Left hindlimb (tissue), 1 donor: ENCODE measurements at places on chromosomes 3 and 15.

- no peak for DNase-seq
Observed at GRCh38 chr15:90338532-90338931, 13.6 kb upstream of the ZNF774 start.

DNA sequence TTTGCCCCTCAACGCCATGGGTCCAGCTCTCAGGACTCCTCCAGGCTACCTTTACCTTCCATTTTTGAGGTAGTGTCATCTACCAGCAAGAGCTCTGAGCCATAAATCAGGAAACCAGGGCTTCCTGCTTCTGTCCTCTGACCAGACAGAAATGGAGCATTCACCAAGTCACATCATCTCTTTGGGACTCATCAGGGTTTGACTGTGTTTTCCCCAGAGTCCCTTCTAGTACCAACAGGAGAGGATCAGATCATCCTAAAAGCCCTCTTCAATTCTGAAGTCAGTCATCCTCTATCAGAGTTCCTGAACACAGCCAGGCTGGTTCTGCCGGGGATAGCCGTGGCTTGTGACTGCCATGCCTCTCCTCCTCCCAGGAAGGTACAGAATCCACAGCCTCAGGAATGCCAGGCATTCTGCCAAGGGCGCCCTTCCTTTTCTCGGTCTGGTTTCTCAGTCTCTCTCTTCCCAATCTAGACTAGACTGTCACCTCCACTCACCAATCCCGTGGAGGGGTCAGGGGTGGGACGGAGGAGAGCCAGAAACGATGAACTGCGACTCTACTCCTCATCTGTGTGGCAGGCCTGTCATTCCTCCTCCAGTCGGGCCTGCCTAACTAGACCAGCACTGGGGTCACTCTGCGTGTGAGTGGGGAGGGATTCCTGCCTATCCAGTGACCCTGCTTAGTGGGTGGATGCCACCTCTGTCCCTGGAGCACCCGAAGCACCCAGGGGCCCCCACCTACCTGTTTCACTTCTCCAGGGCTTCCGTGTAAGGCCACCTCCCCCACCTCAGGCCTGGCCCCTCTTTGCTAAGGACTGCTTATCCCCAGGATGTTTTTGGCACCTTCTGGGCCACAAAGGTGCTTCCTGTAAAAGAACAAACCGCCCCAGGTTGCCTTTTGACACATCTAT is 30.9 kb downstream of the CCNL1 start:
- DNase-seq: no peak

DNA sequence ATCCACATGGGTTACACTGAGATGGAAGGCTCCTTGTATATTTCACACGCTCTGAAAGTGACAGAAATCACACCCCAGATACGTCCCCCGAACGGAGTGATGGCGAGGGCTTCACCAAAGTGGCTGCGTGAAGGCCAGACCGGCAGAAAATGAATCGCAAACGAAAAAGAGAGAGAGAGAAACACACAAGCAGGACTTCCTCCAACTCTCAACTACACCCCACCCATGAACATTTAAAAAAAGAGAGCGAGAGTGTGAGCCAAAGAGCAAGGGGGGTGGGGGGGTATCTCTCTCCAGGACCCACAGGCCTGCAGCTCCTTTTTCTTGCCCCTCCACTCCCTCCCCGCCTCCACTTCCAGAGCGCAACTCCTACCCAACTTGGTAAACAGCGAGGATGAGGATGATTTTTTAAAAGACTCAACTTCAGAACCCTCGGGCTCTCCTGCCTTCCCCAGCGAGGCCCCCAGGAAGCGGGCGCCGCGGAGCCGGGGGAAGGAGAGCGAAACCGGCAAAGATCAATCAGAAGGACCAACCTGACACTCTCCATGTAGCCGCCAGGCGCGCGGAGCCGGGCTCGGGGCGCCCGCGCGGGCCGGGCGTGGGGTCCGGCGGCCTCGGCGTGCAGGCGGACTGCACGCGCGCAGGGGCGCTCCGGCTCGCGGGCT is 519.1 kb downstream of the FOXP1 start:
- DNase-seq: peak; percentile 81

DNA sequence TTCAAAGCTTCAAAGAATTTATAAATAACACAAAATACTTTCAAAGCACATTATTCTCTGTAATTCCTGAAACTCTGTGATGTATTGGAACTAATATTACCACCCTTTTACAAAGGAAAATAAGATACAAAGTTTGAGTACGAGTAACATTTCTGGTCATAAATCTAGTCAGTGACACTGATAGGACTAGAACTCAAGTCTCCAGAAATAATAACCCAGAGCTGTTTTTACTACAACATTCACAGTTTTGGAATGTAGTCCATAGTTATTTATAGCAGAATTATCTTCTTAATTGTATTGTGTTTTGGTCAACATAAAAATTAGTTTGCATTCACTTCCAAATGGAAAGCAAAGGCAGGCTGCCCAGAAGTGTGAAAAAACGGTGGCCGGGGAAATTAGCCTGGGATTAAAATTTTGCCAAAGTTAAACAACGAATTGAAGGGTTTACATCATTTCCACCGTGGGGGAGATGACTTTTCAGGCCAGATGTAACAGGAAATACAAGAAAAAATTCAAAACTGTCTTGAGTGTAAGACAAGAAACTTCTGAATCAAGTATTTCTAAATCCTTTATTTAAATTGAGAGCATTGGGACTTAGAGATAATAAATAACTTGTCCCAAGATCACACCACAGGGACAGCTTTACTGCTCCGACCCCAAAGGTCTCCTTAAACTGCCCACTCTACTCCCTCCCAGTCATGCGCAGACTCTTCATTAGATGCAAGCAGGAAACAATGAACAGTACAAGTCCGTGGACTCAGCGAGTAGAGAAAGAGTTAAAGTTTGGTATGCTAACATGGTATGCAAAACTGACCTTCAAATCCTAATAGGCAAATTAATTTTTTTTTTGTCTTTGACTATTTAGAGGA is 74.3 kb upstream of the VGLL4 start:
- no peak for DNase-seq

GRCh38 chr3:141407047-141407446 is 38.7 kb downstream of the ZBTB38 start:
- no peak for DNase-seq

DNA sequence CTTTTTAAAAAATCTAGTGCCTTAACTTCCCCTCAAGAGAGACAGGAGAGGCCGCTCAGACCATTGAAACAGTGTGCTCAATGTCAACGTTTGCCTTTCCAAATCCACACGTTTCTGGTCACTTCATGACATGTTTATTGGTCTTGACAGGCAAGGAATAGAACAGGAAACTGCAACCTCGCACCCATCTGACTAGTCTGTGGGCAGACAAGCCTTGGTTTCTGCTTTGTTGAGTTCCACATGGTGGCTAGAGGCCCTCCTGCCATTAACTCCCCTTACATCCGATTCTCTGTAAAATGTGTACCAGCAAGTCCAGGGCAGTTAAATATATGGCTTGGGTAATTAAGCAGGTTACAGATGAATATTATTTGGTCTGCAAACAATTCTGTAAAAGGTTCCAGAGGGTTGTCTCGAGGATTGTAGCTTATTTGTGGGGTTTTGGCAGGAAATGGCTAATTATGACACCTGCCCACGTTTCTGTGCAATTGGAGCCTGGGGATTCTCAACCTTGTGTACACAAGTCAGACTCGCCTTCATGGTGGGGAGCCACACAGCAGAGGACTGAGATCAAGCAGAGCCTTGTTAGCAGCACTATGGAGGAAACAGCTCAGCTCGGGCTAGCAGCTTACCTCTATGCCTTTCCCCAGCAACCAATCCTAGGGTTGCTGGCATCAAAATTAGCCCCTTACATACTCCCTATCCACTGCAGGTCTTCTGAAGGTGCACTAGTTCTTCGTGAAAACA is 317.5 kb upstream of the IGF1R start:
- no peak for DNase-seq

DNA sequence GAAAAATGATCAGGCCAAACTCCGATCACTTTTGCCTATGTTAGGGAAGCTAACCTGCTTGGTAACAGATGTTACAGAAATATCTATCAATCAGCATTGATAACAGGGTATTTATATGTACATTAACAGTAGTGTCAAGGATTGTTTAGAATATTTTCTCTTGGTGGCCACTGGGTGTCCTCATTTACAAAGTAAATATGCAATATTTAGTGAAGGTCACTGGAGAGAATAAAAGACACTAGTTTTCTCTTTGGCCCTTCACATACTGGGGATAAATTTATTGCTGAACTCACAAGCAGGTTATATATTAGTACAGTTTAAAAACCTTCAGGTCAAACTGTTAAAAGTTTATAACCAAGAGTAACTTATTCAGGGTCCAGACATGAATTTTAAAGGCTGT is 69.0 kb downstream of the TIGIT start:
- no peak for DNase-seq

DNA sequence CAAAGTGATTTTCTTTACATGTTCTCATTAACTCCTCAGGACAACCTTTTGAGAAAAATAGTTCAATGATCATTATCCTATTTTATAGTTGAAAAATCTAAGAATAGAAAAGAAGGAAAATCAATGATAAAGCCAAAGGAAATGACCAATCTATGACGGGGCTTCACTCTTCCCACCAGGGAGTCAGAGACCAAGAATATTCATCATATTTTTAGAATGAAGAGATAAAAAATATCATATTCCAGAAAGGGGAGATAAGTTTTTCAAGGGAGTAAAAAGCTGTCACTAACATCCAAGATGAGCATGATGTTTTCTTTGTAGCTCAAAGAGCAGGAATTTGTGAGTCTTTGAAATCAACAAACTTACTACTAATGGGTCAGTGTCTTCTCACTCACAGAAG is 71.5 kb upstream of the LPP start:
- DNase-seq: no peak

DNA sequence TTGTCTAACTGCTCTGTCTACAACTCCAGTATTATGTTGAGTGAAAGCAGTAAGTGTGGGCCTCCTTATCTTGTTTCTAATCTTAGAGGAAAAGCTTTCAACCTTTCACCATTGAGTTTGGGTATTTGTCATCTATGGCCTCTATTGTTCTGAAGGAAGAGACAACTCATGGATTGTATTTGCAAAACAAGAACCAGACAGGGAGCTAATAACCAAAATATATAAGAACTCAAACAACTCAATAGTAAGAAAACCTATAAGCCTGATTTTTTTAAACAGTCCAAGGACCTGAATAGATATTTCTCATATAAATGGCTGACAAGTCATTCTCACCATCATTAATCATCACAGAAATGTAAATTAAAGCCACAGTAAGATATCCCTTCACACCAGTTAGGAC is 113.0 kb downstream of the TAFA4 start:
- DNase-seq: no peak
